Left ventricle myocardium superior (tissue), 1 donor: ENCODE measurements at places on chromosomes 6 and 20.

- no peak for DNase-seq
Observed at GRCh38 chr6:105907991-105908390, 178.1 kb upstream of the PRDM1 start.

DNA sequence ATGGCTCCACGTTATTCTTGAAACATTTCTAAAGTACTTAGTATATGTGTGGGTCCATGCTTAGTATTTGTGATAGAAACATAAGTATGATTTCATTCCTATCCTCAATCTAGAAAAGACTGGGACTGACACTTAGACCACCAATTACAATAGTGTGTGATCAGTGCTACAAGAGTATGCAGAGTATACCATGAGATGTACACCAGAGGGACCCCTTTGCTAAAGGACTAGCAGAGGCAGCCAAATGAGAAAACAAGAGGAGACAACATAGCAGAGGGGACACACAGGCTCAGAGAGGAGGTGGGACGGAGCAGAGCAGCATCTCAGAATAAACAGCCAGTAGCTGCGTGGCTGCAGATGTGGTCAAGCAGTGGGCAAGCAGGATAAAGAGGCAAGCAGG is 21.0 kb downstream of the RMND1 start:
- DNase-seq: no peak

DNA sequence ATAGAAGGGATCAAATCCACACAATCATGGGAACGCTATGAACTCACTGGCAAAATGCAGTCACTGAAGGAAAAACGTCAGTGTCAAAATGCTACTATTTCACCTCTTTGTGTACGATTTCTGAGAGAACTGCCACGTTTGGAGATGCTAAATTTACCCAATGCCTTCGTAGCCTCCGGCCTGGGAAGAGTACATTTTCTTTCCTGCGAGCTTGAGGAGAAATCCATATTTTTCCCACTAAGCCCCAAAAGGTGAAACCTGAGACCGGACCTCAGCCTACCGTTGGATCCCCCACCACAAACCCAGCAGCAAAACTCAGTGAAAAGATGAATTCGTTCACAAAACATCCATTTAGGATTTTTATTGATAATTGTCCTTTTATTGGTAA is 131.7 kb downstream of the GPX5 start:
- DNase-seq: no peak

DNA sequence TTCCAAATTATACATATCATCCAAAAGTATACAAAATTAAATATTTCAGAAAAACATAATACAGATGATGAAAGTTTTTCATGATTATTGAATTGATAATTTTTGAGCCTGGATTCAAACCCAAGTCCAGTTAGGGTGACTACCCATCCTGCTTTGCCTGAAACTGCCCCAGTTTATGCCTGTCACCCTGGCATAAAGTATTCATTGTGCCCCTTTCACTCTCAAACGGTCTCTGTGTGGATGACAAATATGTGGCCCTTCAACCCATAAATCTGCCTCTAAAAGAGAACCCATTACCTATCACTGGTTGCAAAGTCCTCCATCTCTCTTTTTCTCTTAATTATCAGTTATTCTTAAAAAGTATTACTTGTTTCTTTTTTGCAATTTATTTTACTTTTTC is 553.7 kb upstream of the JARID2 start:
- no peak for DNase-seq
